ENCODE measurements at places on chromosomes 7 and 10.

DNA sequence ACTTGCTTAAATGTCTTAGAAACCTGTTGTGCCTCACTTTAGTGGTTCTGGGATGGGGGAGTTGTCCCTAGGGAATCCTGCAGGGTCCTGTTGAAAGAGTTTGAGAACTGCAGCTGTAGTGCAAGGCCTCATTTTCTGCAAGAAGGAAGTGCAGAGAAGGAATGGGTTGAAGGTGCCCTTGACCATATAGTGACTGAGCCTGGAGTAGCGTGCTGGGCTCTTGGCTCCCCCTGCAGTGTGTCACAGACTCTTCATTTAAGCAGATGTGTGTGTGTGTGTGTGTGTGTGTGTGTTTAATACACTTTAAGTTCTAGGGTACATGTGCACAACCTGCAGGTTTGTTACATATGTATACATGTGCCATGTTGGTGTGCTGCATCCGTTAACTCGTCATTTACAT lies 92.2 kb downstream of the GRK5 start:
- peak; percentile 30 for DNase-seq

DNA sequence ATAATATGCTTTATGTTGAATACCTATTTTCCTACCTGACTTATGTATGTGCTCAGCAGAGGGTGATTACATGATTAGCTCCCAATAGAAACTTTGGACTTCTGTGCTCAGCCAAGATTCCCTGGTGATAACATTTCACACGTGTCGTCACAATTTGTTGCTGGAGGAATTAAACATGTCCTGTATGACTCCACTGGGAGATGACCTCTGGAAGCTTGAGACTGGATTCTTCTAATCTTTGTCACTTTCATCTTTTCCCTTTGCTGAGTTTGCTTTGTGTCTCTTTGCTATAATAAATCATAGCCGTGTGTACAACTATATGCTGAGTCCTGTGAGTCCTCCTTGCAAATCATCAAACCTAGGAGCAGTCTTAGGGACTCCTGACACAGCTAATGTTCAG lies 120.9 kb upstream of the LRRTM3 start:
- DNase-seq: no peak

GRCh38 chr7:102284891-102285539 lies 1.7 kb upstream of the SH2B2 start:
- DNase-seq: peak; percentile 76

DNA sequence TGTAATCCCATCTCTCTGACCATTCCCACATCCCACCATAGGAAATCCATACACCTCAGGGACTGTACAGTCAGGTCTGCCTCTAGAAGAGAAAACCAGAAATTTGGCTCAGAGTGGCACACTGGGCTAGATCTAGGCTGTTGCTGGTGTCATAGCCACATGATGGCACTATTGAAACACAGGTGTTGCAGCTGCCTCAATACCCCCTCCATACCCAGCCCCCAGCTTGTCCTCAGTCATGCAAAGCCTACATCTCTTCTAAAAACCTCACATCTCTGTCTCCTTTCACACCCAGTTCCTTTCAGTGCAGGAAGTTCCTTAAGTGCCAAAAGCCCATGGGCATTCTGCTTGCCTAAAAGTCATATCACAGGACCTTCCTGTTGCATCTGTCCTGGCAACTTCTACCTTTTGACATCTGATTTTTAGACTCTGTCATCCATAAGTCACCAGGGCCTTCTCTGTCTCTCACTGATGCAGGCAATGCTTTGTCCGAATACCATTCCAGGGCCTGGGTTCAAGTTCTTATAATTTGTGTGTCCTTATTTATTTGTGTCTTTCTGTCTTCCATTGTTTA lies 27.0 kb upstream of the HIBADH start:
- peak; percentile 64 for DNase-seq

GRCh38 chr7:139567647-139568345 lies 44.3 kb downstream of the CLEC2L start:
- DNase-seq: no peak

- DNase-seq: no peak
Observed at GRCh38 chr10:109187677-109188076, 735.6 kb downstream of the XPNPEP1 start.

DNA sequence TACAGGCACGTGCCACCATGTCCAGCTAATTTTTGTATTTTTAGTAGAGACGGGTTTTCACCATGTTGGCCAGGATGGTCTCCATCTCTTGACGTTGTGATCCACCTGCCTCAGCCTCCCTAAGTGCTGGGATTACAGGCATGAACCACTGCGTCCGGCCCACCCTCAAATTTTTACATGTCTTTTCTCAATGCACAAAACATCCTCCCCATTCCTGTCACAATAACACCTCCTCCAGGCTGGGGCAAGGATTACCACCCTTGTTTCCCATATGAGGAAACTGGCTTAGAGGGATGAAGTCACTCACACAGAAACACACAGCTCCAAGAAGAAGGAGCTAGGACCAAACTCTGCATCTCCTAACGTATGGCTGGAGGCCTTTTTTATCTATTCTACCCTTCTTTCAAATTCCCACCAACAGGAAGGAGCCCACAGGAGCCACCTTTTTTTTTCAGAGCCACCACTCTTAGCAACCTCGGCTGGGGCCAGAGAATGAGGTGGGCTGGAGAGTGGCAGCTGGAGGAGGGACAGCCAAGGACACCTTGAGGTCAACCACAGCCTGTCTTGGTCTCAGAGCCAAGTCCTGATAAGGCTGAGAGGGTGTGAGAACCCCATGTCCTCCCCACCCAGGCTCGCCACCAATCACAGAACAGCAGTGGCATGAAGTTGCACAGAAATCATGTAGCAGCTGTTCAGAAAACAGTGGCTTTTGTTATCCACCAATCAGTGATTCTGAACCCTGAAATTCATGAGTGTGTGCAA lies 113.1 kb upstream of the PDLIM1 start:
- no peak for DNase-seq

- DNase-seq: no peak
Observed at GRCh38 chr7:43508461-43508860, 74.4 kb upstream of the STK17A start.

DNA sequence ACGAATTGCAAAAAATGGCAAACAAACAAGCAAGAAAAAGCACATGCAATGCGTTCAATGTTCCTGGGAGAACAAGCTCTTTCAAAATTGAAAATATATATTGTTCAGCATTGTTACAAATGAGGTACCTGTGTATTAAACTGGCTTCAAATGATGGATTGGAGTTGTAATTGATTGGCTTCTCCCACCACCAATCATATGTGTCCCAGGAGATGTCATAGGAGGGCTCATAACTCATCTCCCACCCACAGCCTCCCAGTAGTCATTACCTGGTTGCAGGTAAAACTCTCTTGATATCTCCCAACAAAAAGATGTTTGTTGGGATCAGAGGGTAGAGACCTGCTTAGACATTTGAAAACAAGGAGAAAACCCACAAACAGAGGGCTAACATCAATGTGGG lies 302.9 kb downstream of the BAMBI start:
- DNase-seq: no peak

GRCh38 chr10:612696-613095 lies 76.8 kb downstream of the DIP2C start:
- DNase-seq: peak; percentile 72

DNA sequence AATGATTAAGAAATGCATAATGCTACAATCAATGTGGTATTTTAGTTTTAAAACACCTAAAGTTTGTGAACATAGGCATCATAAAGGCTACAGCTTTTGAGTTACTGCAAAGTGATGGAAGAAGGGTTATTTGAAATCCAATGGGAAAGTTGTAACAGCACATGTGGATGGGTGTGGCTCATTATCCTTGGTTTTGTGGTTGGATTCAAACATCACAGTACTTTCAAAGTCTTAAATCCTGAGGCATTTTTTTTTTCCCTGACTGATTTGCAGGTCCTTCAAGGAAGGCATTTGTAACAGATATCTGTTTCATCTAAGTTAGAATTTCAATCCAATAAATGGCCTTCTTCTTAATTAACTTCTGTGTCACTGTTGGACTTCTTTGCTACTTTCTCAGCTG lies 9.8 kb upstream of the SHTN1 start:
- DNase-seq: no peak

- no peak for DNase-seq
Observed at GRCh38 chr10:76350583-76350982, 919.2 kb downstream of the LRMDA start.

DNA sequence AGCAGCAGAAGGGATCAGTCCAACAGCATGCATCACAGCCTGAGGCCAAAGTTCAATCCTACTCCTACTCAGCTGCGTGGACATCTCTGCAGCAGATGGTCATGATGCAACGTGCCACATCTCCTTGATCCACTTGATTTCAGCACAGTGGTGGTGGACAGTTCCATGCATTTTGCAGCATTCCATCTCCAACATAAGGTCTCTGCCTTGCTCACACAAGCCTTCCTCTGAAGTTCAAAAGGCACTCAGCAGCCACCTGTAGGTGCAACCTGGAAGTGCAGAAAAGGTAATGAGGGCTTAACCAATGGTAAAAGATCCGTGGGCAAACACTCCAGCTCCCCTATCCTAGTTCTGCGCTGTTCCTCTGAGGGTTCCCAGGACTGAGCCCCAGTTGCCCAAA lies 57.5 kb upstream of the CHCHD3 start:
- peak; percentile 70 for DNase-seq

GRCh38 chr7:1611708-1612241 lies 41.9 kb upstream of the PSMG3 start:
- no peak for DNase-seq

GRCh38 chr10:20303453-20304152 lies 487.4 kb downstream of the PLXDC2 start:
- peak; percentile 93 for DNase-seq

- no peak for DNase-seq
Observed at GRCh38 chr10:34433241-34434076, 381.6 kb downstream of the PARD3 start.

- DNase-seq: peak; percentile 45
Observed at GRCh38 chr7:22460363-22460988, 39.5 kb downstream of the STEAP1B start.

DNA sequence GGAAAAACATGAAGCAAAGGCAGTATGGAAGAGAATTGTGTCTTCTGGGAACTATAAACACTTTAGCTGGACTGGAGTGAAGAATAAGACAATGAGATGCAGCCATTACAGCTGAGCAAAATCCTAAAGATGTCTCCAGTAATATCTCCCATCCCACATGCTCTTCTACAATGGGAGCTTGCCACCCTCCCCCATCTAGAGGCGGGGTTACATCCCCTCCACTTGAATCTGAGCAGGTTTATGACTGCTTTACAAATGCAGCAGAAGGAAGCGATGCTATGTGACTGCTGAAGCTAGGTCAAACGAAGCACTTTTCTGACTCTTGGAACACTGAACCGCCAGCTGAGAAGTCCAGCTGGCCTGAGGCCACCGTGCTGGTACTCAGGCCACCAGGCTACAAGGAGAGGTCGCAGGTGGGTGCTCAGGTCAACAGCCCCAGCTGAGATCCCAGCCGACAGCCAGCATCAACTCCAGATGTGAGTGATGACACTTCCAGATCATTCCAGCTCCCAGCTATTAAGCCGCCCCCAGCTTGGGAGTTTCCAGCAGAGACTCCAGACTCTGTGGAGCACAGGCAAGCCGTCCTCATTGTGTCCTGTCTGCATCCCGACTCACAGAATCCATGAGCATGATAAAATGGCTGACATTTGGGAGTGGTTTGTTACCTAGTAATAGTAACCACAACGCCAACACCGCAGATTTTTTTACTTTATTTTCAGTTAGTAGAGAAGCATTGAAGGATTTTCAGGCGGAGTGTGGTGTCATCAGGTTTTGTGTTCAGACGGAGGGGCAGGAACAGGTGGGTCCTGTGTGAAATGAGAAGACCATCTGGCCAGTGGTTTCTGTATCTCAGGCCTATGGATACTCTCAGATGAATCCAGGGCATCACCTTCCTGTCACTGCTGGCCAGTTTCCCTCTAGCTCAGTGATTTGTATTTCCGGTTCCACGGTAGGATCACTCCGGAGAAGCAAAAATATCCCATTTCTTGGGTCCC lies 89.3 kb downstream of the NPY start:
- no peak for DNase-seq

GRCh38 chr10:87842776-87843497 lies 20.4 kb downstream of the KLLN start:
- DNase-seq: peak; percentile 40

GRCh38 chr7:69772718-69773436 lies 174.6 kb downstream of the AUTS2 start:
- no peak for DNase-seq

DNA sequence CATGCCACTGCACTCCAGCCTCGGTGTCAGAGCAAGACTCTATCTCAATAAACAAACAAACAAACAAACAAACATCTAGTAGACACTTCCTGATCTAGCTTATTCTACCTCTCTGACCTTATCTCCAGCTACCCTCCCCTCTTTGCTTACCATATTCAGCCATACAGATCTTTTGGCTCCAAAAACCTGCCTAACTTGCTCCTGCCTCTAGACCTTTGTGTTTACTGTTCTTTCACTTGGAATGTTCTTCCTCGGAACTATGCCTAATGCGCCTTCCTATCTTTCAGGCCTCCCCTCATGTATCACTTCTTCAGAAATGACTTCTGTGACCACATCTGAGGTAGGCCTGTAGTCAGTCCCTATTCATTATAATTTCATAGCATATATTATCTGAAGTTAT lies 20.3 kb upstream of the WNT8B start:
- no peak for DNase-seq

DNA sequence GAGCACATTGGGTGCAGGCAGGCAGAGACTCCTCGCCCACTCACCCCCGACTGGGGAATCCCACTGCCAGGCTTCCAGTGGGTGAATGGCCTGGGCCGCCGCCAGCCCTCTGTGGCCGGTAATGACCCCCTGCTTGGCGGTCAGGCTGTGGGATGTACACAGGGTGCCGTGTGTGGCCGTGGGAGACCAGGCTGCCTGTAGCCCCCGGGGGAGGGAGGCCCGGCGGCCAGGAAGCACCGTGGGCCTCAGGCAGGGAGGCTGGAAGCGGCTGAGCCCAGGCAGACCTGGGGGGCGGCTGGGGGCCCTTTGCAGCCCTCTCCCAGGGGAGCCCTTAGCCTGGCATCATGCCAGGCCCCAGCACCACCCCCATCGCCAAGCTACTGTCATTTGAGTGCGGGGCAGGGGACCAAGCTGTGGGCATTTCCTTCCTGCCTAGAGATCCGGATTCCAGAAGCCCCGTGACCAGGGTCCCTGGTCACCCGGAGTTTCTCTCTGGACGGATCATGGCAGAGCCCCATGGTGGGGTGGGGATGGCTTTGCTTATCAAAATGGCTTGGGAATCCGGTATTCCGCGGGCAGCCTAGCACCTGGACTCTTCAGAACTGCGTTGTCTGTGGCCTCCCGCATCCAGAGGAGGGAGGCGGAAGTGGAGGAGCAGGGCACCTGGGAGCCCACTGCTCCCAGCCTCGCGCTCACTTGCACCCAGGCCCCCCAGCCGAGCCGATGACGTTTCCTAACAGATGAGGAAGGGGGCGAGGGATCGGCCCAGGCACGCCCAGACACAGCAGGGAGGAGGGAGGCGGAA lies 1.1 kb downstream of the TTYH3 start:
- DNase-seq: peak; percentile 23

- DNase-seq: peak; percentile 80
Observed at GRCh38 chr7:137454246-137454724, 110.8 kb upstream of the PTN start.

GRCh38 chr10:85594239-85594638 lies 772.4 kb downstream of the GRID1 start:
- no peak for DNase-seq
